Astrocyte of the hippocampus (primary cell): ENCODE measurements at places on chromosomes 4 and X.

- no peak for DNase-seq
Measured at GRCh38 chr4:174144106-174144505, 139.4 kb downstream of the FBXO8 start.

- DNase-seq, result no peak
Measured at GRCh38 chr4:168863719-168864647, 146.1 kb downstream of the CBR4 start.

DNA sequence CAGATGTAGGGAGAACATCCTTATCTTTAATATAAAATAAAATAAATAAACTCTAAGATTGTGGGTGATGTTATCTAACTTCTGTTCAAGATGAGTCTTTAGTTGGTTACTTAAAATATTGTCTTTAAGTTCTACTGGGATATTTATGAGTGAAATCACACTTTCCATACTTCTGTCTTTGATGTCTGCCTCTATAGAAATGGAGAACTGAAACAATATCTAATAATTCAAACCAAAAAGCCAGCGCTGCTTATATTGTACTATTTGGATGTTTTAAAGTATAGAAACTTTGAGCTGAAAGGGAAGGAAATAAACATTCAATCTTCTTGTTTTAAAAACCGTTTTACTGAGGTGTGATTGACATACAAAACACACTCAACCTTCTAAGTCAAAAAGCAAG lies 44.8 kb upstream of the RPS6KA3 start:
- no peak for DNase-seq

GRCh38 chr4:77220828-77221613 lies 64.0 kb downstream of the CCNG2 start:
- DNase-seq, result peak; percentile 51

- peak; percentile 87 for DNase-seq
Measured at GRCh38 chr4:179804440-179804839, 2362.2 kb upstream of the AGA start.

DNA sequence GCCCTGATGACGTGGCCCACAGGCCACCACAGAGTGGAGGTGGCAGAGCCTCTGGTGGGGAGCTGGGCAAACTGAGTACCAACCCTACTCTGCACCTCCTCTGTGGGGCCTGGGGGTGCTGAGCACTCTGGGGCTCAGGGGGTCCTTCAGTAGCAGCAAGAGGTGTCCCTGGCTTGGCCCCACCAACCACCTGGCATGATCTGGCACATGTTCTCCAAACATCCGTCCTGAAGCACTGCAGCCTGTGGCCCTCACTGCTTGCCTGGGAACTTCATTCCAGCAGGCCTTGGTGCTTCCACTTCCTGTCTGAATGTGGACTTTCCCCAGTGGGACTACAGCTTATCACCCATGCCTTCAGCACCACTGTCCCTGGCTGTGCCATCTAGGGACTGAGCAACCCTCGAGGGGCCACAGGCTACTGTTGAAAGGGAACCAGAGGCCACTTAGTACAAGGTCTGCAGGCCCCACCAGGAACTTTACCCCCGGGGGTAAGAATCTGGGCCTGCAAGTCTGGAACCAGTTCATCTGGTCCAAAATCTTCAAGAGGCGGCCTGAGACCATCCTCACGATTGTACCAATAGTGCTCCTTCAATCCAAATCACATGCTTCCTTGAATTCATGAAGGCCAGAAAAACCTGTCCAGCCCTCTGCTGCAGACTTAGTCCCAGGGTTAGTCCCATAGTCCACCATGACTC lies 13.2 kb downstream of the TNIP2 start:
- no peak for DNase-seq

GRCh38 chrX:46653482-46653881 lies 79.9 kb downstream of the CHST7 start:
- no peak for DNase-seq

DNA sequence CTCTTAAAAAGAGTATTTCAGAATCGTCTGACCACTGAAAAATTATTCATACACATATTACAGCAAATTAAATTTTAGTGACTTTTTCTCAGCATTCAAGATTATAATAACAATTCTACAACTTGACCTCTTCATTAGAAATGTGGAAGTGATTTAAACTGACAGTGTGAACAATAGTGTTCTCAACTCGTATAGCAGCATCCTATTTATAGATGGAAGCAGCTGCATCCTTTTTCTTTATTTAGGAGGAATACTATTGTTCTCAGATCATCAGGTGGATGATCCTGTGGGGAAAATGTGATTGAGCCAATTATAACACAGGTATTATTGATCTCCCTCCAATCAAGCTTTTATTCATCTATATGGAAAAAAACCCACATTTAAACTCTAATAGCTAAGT lies 56.7 kb downstream of the RAPGEF2 start:
- DNase-seq, result no peak

GRCh38 chr4:84901173-84901572 lies 65.3 kb downstream of the WDFY3 start:
- DNase-seq, result no peak

DNA sequence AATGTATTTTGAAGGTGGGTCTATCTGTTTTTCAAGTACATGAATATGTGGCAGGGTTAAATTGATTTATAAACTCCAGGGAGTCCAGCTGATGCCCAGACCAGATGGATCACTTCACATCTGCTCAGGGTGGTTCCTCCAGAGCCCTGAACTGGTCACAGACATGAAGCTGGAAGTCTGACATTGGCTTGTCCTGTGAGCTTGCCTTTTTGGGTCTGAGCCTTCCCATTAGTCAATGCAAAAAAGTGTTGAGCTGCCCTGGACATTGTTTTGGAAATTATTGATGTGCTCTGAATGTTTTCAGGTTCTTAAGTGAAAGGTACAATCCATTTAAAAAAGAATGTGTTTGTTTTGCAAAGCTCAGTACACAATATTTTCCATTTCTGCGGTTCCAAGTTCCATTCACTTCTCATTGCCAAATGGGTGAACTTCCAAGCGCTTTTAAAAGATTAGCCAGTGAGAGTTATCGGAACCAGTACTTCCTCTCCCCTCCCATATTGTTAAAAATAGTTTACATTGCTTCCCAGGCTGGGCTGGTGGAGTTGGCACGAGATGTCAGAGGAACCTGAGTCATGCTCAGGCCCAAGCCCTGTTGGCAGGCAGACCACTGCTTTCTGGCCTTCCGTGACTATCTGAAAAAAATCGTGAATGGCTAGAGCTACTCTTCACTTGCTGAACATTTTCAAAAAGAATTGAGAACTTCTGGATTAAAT lies 52.1 kb downstream of the PDGFRA start:
- DNase-seq, result peak; percentile 97

DNA sequence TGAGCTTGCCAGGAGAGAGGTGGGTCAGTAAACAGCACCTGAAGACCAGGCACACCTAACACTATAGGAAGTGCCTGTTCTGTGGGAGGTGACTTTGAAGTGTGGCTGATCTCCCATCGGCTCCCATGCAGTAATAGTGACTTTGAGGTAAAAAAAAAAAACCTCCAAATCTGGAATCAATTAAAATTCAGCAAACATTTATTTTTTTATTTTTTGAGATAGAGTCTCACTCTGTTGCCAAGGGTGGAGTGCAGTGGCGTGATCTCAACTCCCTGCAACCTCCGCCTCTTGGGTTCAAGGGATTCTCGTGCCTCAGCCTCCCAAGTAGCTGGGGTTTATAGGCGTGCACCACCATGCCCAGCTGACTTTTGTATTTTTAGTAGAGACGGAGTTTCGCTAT lies 32.4 kb downstream of the ARHGAP10 start:
- DNase-seq, result no peak

- no peak for DNase-seq
Measured at GRCh38 chrX:121322159-121322558, 274.7 kb downstream of the GLUD2 start.

DNA sequence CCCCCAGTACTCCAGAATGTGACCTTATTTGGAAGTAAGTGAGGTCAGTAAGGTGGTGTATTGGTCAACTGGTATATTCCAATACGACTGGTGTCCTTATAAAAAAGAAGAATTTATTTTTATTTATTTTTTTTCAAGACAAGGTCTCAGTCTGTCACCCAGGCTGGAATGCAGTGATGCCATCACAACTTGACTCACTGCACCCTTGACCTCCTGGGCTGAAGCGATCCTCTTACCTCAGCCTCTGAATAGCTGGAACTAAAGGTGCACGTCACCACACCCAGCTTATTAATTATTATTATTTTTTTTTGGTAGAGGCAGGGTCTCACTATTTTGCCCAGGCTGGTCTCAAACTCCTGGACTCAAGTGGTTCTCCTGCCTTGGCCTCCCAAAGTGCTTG lies 115.1 kb upstream of the PITX2 start:
- no peak for DNase-seq

GRCh38 chr4:5040856-5041620 lies 10.2 kb upstream of the STK32B start:
- no peak for DNase-seq

- DNase-seq, result no peak
Measured at GRCh38 chr4:127238956-127239475, 393.7 kb upstream of the INTU start.

- DNase-seq, result no peak
Measured at GRCh38 chrX:53677286-53677685, 9.2 kb downstream of the HUWE1 start.

DNA sequence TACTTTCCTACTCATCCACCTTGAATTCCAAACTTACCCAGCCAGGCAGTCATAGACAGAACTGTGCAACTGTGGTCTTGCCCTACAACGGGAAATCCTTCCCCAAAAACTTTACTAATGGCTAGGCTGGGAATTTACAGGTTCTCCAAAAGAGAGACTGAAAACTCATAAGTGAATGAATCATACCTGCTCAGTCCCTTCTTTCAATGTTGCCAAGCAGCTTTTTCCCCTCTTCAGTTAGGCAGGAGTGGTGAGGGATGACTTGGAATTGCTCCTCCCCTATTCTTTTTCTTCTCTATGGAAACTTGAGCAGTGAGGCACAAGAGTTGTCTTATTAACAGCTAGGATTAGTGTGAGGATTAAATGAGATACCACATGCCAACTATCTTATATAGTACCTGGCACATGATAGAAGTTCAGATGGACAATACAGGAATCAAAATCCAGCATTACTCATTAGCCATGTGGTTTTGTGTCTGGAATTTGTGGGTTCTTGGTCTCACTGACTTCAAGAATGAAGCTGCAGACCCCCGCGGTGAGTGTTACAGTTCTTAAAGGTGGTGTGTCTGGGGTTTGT lies 105.9 kb downstream of the TEX13A start:
- DNase-seq, result no peak

GRCh38 chr4:1880332-1880731 lies 9.1 kb downstream of the NSD2 start:
- DNase-seq, result no peak

GRCh38 chr4:54945838-54946237 lies 179.6 kb downstream of the KDR start:
- no peak for DNase-seq

GRCh38 chrX:149497626-149498025 lies 7.5 kb downstream of the IDS start:
- DNase-seq, result peak; percentile 26

GRCh38 chrX:15566244-15566643 lies 34.5 kb downstream of the ACE2 start:
- no peak for DNase-seq

DNA sequence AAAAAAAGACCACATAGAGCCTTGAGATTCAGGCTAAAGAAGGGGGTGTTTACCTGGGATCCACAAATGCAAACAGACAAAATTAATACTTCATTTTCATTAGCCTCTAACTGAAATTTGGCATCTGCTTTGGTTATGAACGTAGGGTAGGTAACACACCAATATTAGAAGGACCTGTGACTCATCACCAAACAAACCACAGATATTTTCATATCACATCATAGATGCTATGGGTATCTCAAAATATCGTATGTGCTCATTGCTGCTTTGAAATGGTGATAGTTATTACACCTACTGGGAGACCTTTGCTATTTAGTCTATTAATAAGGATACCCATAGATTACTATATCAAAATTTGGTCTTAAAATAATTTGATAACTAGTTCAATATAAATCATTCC lies 180.6 kb upstream of the MAP3K15 start:
- DNase-seq, result no peak

DNA sequence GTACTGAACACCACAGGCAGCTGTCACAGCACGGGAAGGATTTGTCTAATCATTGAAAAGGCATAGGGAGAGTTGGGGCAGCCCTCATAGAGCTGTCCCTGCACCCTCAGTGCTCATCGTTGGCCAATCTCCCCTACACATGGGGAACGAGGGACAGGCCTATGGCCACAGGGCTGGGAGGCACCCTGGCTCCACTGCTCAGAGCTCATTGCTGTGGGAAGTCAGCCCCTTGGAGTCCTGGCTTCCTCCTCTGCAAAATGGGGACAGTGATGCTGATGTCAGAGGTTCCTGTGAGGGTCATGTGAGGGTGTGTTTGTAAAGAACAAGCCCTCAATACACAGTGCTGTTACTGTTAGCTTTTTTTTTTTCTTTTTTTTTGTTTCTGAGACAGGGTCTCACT lies 19.3 kb upstream of the HTRA3 start:
- DNase-seq, result no peak

DNA sequence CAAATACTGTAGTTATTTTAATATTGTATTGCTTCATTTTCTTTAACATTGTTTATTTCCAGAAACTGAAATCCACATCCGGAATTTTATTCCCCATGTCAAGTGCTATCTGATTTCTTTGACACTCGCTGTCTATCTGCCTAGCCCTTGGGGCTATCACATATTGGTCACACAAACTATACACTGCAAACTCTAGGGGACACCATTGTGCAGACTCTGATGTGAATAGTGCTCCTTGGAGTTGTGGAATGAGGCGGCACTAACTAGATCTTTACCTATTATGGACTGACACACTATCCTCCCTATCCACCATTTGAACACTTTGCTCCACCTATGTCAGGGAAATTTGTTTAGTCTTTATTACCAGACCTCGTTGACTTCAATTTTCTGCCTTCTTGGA lies 534.5 kb downstream of the GLUD2 start:
- no peak for DNase-seq
